NCI-H1694 (cell line): ENCODE measurements at places on chromosomes 2 and 18.

- no peak for DNase-seq
These were observed 14.5 kb upstream of the CIB4 start for GRCh38 chr2:26655611-26656195.

DNA sequence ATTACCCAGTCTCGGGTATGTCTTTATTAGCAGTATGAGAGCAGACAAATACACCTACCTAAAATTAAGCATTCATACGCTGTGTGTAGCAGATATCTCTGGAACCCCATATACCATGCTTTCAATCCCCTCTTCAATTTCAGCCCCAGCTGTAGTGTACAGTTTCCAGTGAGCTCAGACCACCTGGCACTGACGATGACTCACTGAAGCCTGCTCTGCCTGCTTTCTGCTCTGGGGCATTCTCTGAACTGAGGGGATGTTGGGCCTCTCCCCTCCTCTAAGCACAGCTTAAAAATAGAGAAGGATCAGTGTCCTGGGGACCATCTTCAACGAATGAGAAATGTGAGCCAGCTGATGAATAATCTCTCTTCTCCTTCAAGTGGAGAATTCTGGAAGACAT, 8.7 kb upstream of the CCL20 start:
- no peak for DNase-seq

GRCh38 chr18:46478796-46479195, 178.2 kb downstream of the LOXHD1 start:
- DNase-seq = no peak

- DNase-seq = no peak
These were observed 31.1 kb upstream of the INHBB start for GRCh38 chr2:120314690-120315366.

DNA sequence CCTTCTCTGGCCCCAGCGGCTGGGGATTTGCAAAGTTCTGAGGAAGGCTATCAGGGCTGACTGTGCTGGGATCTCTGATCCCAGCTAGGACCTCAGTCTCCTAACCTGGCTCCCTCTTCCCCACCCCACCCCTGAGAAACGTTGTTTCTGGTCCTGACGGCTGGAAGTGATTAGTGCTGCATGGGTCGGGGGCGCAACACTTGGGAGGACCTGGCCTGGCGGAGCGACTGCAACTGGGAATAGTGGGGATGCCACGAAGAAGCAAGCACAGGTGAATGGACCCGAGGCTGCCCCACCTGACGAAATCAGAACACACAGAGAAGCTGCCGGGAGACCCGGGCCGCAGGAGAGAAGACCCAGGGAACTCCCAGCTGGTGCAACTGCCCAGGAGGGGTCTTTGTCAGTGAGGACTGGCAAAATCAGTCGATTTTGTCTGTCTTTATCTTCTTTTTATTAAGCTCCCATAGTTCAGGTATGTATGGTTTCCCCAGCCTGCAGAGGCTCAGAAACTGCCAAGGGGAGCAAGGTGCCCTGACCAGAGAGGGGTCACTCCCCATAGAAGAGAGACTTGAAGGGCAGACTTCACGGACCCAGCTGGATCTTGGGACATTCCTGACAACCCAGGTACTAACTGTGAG, 656 bp upstream of the LBX2 start:
- no peak for DNase-seq

- no peak for DNase-seq
These were observed 860.4 kb upstream of the CRIM1 start for GRCh38 chr2:35495182-35495581.

- no peak for DNase-seq
These were observed 141.5 kb upstream of the MYCN start for GRCh38 chr2:15798701-15799431.

DNA sequence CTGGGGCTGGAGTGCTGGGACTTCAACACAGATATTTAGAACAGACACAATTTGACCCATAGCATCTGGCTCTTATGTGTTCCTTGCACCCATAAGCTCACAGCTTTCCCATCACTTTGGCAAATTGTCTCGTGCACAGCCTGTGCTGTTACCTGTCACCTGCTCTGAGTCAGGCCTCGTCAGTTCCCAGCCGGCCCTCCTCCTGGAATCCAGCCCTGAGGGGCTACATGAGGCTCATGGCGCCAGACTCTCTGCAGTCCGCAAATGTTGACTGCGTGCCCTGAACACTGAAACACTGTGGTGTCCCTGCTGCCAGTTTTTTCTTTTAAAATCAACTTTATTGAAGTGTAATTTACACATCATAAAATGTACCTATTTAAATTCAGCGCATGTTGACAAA, 65.4 kb upstream of the BZW1 start:
- DNase-seq = no peak

- DNase-seq = no peak
These were observed 66.7 kb downstream of the RTN4 start for GRCh38 chr2:54983345-54984220.

DNA sequence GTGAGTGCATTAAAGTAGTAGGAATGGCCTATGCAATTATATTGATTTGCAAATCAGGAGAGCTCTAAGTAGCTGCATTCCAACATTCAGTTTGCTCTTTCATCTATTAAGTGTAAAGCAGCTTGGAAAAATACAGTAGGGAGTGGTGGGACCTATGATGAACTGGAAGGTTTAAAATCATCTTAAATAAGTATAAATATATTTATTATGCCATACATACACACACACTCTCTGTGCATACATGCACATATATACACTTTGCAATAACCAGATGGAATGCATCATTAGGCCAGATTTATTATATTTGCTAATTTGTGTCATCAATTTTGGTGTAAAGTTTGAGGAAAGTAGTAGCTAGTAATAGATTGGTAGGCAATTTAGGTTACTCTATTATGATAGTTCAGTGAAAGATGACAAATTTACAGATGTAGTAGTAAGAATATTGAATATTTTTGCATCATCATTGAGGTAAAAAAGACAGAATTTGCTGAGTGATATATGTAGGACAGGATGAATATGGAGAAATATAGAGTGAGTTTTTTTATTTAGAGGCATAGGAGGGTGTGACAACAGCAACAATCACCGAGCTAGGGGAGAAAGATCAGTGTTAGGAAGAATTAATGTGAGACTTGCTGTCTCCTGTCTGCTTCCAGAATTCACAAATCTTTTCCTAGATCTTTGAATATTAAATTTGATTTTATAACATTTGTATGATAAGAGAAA, 961.0 kb upstream of the CDH2 start:
- no peak for DNase-seq

GRCh38 chr2:111165084-111165483, 44.4 kb downstream of the BCL2L11 start:
- no peak for DNase-seq
